Tibial nerve (tissue), 4 donors: ENCODE measurements at places on chromosomes 6 and 20. TPM values are rescaled to one million over a fixed set of nuclear protein-coding genes. Genes with fewer than 3 reads are reported as not detected.

DNA sequence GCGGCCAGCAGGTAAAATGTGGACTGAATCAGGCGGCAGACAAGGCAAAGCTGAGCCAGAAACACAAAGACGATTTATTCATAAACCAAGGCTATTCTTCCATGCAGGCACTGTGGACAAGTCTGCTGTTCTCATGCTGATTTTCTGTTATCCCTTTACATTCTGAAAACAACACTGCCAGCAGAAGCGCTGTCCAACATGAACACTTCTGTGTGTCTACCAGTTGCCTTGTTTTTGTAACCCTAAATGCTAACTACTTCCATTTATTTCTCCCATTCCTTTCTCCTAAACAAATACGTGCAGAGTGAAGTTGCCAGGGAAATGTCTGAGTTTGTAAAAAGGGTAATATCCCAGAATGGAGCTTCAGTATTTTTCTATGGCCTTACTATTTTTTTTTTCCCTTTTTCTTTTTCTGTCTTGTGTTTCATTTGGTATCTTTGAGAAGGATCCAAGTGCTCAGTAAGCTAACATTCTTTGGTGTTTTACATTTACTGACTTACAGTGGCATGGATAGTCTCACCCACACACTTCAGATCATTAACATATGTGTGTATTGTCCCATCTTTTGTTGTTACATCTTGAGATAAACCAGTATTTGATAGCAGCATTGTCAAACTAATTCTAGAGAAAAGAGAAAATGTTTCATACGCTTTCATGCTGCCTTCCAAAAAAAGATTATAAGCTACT, 1308.9 kb upstream of the MAP3K7 start:
- no peak overlapping the region for H3K27ac ChIP-seq
- DNase-seq, result no peak
- no peaks in the 10 kb centered on the region for H3K4me1 ChIP-seq
- no peak overlapping the region for H3K4me3 ChIP-seq
- no peaks in the 10 kb centered on the region for H3K36me3 ChIP-seq
- H3K27me3 ChIP-seq, result no peaks in the 10 kb centered on the region

DNA sequence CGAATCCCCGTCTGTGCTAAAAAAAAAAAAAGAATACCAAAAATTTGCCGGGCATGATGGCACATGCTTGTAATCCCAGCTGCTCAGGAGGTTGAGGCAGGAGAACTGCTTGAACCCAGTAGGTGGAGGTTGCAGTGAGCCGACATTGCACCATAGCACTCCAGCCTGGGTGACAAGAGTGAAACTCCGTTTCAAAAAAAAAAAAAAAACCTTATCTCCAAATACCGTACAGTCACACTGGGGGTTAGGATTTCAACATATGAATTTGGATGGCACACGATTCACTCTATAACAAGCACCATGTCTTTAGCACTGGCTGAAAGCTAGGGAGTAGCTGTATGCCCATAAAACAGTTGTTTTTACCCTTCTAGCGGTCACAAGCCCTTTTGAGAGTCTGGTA, 3.8 kb downstream of the SMIM13 start:
- H3K4me1 ChIP-seq, result no peaks in the 10 kb centered on the region
- no peaks in the 10 kb centered on the region for H3K27me3 ChIP-seq
- DNase-seq, result no peak
- no peaks in the 10 kb centered on the region for H3K36me3 ChIP-seq
- no peak overlapping the region for H3K27ac ChIP-seq

GRCh38 chr6:85674604-85675003, 31.9 kb upstream of the SYNCRIP start:
- DNase-seq, result no peak
- H3K4me1 ChIP-seq, result peaks cover 33% of the 10 kb centered on the region
- H3K36me3 ChIP-seq, result peaks cover 13% of the 10 kb centered on the region

- no peak for DNase-seq
- no peak overlapping the region for H3K4me3 ChIP-seq
- no peaks in the 10 kb centered on the region for H3K4me1 ChIP-seq
- no peaks in the 10 kb centered on the region for H3K36me3 ChIP-seq
- H3K27me3 ChIP-seq, result no peaks in the 10 kb centered on the region
- H3K27ac ChIP-seq, result no peak overlapping the region
Observed at GRCh38 chr20:33229843-33230242, 6.0 kb upstream of the BPIFA1 start.

DNA sequence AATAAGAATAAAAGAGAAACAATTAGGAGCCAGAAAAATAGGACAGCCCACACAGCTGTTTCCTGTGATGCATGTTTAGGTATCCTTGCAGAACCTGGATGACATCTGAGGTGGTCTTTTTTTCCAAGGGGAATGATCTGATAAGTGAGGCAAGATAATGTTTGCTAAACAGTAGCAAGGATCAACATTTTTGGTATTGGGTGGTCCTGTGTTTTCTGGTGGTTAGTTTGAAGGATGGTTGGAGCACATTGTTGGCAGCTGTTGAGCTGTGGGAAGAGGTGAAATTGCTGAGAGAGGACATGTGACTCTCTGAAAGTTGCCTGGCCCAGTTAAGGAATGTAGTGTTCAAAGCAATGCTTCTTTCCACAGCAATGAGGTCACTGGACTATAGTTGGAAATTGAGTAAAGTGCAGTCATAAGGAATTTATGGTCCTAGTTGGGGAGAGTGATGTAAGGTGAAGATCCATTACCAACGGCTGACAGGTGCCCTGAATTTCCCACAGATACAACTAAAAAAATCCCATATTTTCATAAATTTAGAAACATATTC, 270.2 kb upstream of the IMPG1 start:
- H3K4me3 ChIP-seq, result no peak overlapping the region
- H3K27ac ChIP-seq, result no peak overlapping the region
- DNase-seq, result no peak
- no peaks in the 10 kb centered on the region for H3K4me1 ChIP-seq

GRCh38 chr6:132231121-132231884, 170.0 kb downstream of the MOXD1 start:
- H3K27ac ChIP-seq, result no peak overlapping the region
- no peaks in the 10 kb centered on the region for H3K4me1 ChIP-seq
- no peaks in the 10 kb centered on the region for H3K36me3 ChIP-seq
- no peaks in the 10 kb centered on the region for H3K27me3 ChIP-seq

DNA sequence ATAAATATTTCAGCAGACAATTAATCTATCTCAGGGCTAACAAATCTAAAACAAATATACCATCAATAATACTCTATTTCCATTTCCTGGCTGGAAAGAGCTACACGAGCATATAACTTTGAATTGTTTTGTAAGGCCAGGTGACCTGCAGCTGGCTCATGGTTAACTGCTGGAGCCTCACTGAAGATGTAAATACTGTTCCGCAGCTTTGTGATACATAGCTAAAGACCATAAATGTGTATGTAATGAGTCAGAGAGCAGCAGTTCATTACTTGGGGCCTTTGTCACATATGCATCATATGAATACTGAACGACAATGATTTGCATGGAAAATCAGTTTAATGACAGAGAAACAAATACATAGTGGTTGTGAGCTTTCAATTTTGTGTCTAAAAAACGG, 109.4 kb upstream of the CCN2 start:
- DNase-seq, result no peak
- H3K27ac ChIP-seq, result no peak overlapping the region
- no peak overlapping the region for H3K4me3 ChIP-seq
- peaks cover 16% of the 10 kb centered on the region for H3K4me1 ChIP-seq
- no peaks in the 10 kb centered on the region for H3K27me3 ChIP-seq

GRCh38 chr6:139764498-139764986, 390.1 kb upstream of the CITED2 start:
- no peaks in the 10 kb centered on the region for H3K36me3 ChIP-seq
- peak overlapping the region; percentile 78 for H3K27ac ChIP-seq
- H3K4me3 ChIP-seq, result no peak overlapping the region
- H3K4me1 ChIP-seq, result peaks cover 5% of the 10 kb centered on the region

DNA sequence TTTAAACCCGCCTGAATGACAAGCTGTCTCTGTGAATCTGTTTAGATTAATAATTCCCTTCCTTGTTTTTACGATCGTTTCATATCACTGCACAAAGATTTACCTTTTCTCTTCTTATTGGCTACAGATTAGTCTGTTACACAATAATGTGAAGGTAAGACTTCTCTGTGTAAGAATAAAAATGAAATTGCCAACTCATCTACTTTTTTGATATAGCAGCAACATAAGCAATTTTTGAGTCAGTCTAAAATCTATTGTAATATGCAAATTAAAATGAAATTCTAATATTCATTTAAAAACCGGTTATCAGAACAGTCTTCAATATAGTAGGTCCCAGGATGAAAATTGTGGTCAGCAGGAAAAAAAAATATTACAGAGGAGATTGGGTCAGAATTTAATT, 155.2 kb downstream of the DOK5 start:
- H3K27me3 ChIP-seq, result no peaks in the 10 kb centered on the region
- H3K4me3 ChIP-seq, result no peak overlapping the region
- no peaks in the 10 kb centered on the region for H3K4me1 ChIP-seq
- no peak overlapping the region for H3K27ac ChIP-seq
- H3K36me3 ChIP-seq, result no peaks in the 10 kb centered on the region

DNA sequence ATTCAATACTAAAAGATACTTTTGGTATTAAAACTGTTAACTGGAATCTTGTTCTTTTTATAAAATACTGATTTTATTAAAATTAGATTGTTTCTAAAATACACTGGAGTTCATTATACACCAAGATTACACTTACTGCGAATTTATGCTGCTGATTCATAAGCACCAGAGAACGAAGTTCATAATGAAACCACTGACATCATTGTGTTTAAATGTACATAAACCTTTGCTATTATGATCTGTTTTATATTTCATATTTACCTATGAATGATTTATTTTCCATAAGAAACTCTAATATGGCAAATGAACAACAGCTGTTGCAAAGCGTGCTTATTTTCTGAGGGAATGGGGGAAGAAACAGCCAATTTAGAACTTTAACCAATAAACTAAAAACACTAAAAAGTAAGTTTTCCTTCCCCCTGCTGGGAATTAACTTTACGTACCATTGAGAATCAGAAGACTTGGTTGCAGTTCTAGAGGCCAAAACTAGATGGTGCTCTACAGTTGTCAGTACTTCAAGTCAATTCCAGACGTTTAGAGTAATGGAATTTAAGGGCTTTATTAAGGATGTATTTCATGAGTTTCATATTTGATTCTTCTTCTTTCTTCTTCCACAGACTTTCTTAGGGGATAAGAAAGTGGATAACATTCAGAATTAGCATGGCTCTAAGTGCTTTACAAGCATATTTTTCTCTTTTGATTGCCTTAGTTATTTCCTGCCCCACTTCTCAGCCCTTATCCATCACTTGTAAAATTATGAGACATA, 30.8 kb upstream of the COL19A1 start:
- peak; percentile 65 for DNase-seq
- H3K4me1 ChIP-seq, result no peaks in the 10 kb centered on the region
- no peak overlapping the region for H3K27ac ChIP-seq

- DNase-seq, result peak; percentile 69
- peak overlapping the region; percentile 65 for H3K27ac ChIP-seq
- H3K4me1 ChIP-seq, result peaks cover 24% of the 10 kb centered on the region
- peak overlapping the region; percentile 24 for H3K4me3 ChIP-seq
- no peaks in the 10 kb centered on the region for H3K27me3 ChIP-seq
Observed at GRCh38 chr6:37102299-37103168, 67.4 kb upstream of the PIM1 start.

DNA sequence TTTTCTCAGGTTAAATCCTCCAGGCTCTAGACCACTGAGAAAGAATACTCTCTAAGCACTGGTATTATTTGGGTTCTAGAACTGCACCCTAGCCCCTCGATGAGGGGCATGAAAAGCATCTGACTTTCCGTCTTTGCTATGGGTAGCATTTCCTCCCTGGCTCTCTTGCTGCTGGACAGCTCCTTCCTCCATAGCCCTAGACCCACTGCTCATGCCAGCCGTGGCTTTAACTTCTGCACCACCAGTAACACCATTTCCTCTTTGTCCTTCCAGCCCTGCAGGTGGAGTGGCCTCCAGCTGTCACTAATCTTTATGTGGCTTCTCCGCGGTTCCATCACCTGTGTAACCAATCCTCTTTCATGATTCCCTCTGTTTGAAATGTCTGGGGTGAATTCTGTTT, 194.9 kb downstream of the SCP2D1 start:
- H3K4me1 ChIP-seq, result no peaks in the 10 kb centered on the region
- H3K27ac ChIP-seq, result no peak overlapping the region
- no peak for DNase-seq
- H3K4me3 ChIP-seq, result no peak overlapping the region

GRCh38 chr20:49656304-49656703, 57.4 kb downstream of the B4GALT5 start:
- H3K36me3 ChIP-seq, result no peaks in the 10 kb centered on the region
- DNase-seq, result no peak
- H3K4me3 ChIP-seq, result no peak overlapping the region
- no peaks in the 10 kb centered on the region for H3K27me3 ChIP-seq
- no peak overlapping the region for H3K27ac ChIP-seq

GRCh38 chr20:61852268-61853072, 213.2 kb downstream of the TAF4 start:
- H3K4me3 ChIP-seq, result no peak overlapping the region
- H3K4me1 ChIP-seq, result no peaks in the 10 kb centered on the region
- DNase-seq, result no peak
- no peaks in the 10 kb centered on the region for H3K27me3 ChIP-seq

- H3K27ac ChIP-seq, result peak overlapping the region; percentile 77
- H3K27me3 ChIP-seq, result no peaks in the 10 kb centered on the region
- no peaks in the 10 kb centered on the region for H3K36me3 ChIP-seq
- no peak for DNase-seq
- H3K4me1 ChIP-seq, result peaks cover 35% of the 10 kb centered on the region
- peak overlapping the region; percentile 98 for H3K4me3 ChIP-seq
Observed at GRCh38 chr20:1118004-1118335, 432 bp upstream of the PSMF1 start.

DNA sequence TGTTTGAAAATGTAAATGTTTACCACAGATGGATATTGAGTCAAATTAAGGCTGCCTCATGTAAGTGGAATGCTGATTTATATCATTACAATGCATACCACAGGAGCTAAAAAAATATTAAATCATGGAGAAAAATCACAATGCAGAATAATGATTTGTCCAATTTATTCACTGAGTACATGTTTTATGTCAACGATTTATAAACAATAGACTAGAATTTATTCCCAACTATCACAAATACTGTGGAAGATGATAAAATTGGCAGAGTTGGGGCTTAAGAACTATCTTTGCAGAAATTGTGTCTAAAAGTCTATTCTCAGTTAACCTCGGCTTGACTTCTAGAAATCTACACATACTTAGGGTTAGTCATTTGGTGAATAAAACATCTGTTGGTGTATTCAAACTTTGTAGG, 472.1 kb upstream of the MARCKS start:
- no peaks in the 10 kb centered on the region for H3K4me1 ChIP-seq
- no peaks in the 10 kb centered on the region for H3K27me3 ChIP-seq
- no peak for DNase-seq
- no peak overlapping the region for H3K4me3 ChIP-seq
- no peaks in the 10 kb centered on the region for H3K36me3 ChIP-seq

The SLC32A1 gene
- not detected for total RNA-seq

The PDYN gene
- not detected for total RNA-seq

The SSTR4 gene
- not detected for total RNA-seq

The ANKRD66 gene
- total RNA-seq, result not detected

The EPM2A gene
- total RNA-seq, result 24.9 TPM

The PSMB1 gene
- total RNA-seq, result 207 TPM

The LIN28B gene
- total RNA-seq, result not detected
